ENCODE measurements at places on chromosomes 2 and 18. TPM values are rescaled to one million over a fixed set of nuclear protein-coding genes. Genes with fewer than 3 reads are reported as not detected.

- H3K4me3 ChIP-seq: no peak overlapping the region
- no peak overlapping the region for H3K27ac ChIP-seq
- H3K27me3 ChIP-seq: no peaks in the 10 kb centered on the region
- DNase-seq: peak; percentile 74
These were observed 136.6 kb upstream of the RMP24 start for GRCh38 chr18:35835833-35836232.

- H3K27me3 ChIP-seq: no peaks in the 10 kb centered on the region
- H3K27ac ChIP-seq: no peak overlapping the region
- no peaks in the 10 kb centered on the region for H3K4me1 ChIP-seq
- no peak overlapping the region for H3K4me3 ChIP-seq
- no peaks in the 10 kb centered on the region for H3K36me3 ChIP-seq
- DNase-seq: no peak
These were observed 42.3 kb downstream of the SLC4A1AP start for GRCh38 chr2:27705851-27706622.

DNA sequence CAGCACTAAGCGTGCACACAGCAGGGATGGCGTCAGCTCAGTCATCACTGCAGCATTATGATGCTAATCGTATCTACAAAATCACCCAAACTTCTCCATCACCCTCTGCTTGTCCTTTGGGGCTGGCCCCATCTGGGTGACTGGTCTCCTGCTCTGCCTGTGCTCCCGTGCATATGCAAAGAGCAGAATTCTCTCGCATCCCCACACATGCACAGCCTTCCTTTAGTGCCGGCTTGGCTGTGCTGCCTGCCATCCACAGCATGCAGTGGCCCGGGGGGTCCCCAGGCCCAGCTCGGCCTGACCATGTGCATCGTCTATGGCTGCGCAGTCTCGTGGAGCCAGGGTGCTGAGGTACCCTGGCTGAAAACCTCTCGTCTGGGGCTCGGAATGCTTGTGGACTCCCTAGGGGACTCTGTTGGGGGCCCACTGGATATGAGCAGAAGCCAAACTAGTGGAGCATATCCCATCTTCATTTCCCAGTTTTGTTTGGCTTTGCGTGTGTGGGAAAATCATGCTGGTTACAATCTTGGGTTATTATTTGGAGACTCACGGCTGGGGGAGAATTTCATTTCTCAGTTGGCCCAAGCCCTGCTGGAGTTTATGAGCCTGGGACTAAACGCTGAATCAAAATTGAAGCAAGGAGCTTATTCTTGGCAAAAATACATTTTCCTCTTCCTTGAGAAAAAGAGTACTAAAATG is 70.9 kb upstream of the HS6ST1 start:
- no peaks in the 10 kb centered on the region for H3K27me3 ChIP-seq
- no peak overlapping the region for H3K27ac ChIP-seq
- DNase-seq: no peak

- H3K36me3 ChIP-seq: no peaks in the 10 kb centered on the region
- no peak for DNase-seq
- H3K4me3 ChIP-seq: no peak overlapping the region
- peaks cover 18% of the 10 kb centered on the region for H3K4me1 ChIP-seq
These were observed 11.4 kb downstream of the RDH14 start for GRCh38 chr2:18549083-18549482.

DNA sequence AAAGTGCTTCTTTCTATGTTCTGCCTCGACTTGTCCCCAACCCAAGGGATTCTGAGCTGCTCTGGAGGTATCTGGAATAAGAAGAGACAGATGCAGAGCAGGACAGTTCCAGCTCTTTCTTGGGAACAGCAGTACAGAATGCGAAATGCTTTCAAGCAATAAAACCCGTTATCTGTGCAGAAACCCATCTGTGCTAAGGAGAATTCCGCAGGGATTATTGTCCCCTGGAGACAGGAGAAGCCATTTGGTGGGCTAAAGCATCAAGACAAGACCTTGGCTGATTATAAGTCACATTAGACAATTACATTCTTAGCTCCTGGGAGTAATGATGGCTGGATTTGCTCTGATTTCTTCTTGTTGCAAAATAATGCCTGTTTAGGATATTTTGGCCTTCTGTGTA is 185.4 kb upstream of the GLI2 start:
- no peak overlapping the region for H3K27ac ChIP-seq
- H3K4me1 ChIP-seq: peaks cover 3% of the 10 kb centered on the region
- no peaks in the 10 kb centered on the region for H3K36me3 ChIP-seq
- no peak for DNase-seq
- no peak overlapping the region for H3K4me3 ChIP-seq
- no peaks in the 10 kb centered on the region for H3K27me3 ChIP-seq

DNA sequence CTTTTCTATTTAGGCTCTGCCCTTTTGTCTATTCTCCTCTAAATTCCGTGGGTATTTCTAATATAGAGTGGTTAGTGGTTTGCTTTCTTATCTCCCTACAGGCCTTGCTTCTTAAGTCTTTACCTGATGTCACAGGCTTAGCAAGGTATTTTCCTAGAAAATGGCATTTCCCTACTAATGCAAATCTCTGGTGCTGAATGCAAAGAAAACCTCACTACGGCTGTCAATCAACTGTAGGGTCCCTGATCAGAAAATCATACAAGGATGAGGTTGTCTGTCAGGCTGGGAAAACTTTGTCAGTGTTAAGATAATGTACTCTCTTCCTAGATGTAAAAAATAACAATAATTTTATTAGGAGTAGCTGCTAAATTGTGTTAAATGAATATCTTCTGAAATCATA is 27.1 kb upstream of the DSC1 start:
- no peak overlapping the region for H3K27ac ChIP-seq
- H3K36me3 ChIP-seq: no peaks in the 10 kb centered on the region
- peaks cover 19% of the 10 kb centered on the region for H3K4me1 ChIP-seq
- H3K4me3 ChIP-seq: no peak overlapping the region
- DNase-seq: peak; percentile 58

DNA sequence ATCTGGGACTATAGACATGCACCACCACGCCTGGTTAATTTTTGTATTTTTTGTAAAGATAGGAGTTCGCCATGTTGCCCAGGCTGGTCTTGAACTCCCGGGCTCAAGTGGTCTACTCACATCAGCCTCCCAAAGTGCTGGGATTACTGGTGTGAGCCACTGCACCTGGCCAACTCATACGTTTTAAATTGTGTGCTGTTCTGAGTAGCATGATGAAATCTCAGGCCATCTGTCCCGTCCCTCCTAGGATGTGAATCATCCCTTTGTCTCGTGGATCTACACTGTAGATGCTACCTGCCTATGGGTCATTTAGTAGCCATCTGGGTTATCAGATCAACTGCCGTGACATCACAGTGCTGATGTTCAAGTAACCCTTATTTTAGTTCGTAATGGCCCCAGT is 38.5 kb upstream of the RMP24 start:
- no peak overlapping the region for H3K4me3 ChIP-seq
- no peaks in the 10 kb centered on the region for H3K36me3 ChIP-seq
- peaks cover 23% of the 10 kb centered on the region for H3K4me1 ChIP-seq
- H3K27me3 ChIP-seq: no peaks in the 10 kb centered on the region
- no peak overlapping the region for H3K27ac ChIP-seq

GRCh38 chr2:40210968-40211353 is 240.9 kb downstream of the SLC8A1 start:
- no peaks in the 10 kb centered on the region for H3K27me3 ChIP-seq
- no peaks in the 10 kb centered on the region for H3K36me3 ChIP-seq
- DNase-seq: no peak
- peaks cover 8% of the 10 kb centered on the region for H3K4me1 ChIP-seq
- no peak overlapping the region for H3K27ac ChIP-seq

DNA sequence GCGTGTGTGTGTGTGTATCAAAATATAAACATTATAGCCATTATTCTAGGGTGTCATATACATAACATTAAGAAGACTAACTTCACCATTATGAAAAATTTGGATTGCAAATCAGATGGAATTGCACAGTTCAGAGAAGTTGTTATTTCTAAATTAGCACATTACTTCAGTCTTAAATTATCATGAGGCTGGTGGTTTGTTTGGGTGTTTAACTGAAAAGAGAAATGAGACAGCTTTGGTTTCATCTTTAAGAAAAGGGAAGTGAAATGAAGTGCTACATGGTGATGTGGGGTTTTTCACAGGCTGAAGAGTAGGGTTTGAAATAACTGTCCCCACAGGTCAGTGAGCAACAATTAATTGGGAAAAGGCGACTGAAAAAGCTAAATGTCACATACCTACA is 161.2 kb upstream of the XIRP2 start:
- no peaks in the 10 kb centered on the region for H3K4me1 ChIP-seq
- no peak overlapping the region for H3K27ac ChIP-seq
- no peaks in the 10 kb centered on the region for H3K36me3 ChIP-seq
- H3K27me3 ChIP-seq: no peaks in the 10 kb centered on the region

DNA sequence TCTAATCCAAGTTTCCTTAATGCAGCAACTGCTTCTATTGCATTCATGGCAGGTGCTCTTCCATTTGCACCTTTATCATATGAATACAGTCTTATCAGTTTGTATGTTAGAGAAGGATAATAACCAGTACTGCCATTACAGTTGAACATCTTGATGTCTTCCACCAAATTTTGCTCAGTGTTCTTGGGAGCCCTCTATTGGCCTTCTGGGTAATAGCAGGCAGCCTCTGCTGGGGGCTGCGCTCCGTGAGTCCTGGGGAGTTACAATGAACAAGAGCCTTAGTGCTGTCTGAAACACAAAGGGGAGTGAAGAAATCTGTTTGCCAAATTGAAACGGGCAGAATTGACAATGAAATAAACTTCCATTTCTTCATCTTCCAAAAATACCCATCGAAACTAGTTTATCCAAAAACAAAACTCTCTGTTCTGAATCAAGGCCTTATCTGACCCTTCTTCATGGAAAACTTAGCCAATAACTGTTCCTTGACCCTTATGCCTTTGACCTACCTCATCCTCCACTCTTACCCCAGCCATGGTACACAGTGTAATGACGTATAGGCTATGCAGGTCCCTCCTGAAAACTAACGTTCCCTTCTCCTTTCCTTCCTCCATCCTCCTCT is 79.9 kb downstream of the ALK start:
- no peaks in the 10 kb centered on the region for H3K36me3 ChIP-seq
- no peak overlapping the region for H3K27ac ChIP-seq
- H3K4me1 ChIP-seq: no peaks in the 10 kb centered on the region
- no peak overlapping the region for H3K4me3 ChIP-seq
- DNase-seq: peak; percentile 72

DNA sequence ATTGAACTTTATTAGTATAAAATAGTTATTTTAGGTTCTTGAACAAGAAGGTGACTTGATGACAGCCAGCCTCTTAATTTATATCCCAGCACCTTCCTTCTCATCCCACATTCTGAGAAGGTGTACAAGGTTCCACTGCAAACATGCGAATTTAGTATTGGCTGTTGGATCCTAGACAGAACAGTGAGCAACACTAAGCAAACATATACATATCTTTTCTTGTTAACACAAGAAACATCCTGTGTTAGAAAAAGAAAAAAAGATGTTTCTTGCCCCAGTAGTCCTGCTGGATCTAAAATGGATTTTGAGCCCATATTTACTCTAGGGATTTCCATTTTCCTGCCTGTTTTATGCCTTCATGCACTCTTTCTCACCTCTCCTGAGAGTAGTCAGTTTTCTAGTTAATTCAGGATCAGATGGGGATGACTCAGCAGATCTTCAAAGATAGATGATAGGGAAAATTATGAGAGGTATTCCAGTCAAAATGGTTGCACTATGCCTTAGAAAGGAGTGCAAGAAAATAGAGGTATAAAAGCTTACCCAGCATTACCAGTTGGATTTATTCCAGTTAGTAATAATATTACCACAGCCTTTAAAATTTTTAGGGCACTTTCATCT is 336.5 kb downstream of the MEIS1 start:
- no peaks in the 10 kb centered on the region for H3K36me3 ChIP-seq
- H3K27ac ChIP-seq: no peak overlapping the region
- no peaks in the 10 kb centered on the region for H3K27me3 ChIP-seq
- peaks cover 17% of the 10 kb centered on the region for H3K4me1 ChIP-seq
- no peak for DNase-seq

The CCDC142 gene
- 50.5 TPM for total RNA-seq

The GPR75 gene
- 11.4 TPM for total RNA-seq

The POTEE gene
- total RNA-seq: 1.5 TPM

The RNF144A gene
- 0.07 TPM for total RNA-seq

The B3GNT7 gene
- total RNA-seq: 2.8 TPM

The AQP12B gene
- not detected for total RNA-seq

The NTSR2 gene
- not detected for total RNA-seq

The PDCD1 gene
- total RNA-seq: 0.07 TPM

The LYPD6B gene
- 0.43 TPM for total RNA-seq

The RFTN2 gene
- not detected for total RNA-seq
